T-helper 1 cell treated with Interleukin-12 subunit alpha and Interleukin-12 subunit beta and Interleukin-4 antibody, amounts not matched to agents 30 ng/mL and 1 ng/mL, for 36 hours (primary cell): ENCODE measurements at places on chromosomes 7 and 10. TPM values are rescaled to one million over a fixed set of nuclear protein-coding genes. Genes with fewer than 3 reads are reported as not detected.

Gene PPP2R2D
- 38.9 and 39.1 TPM in 2 replicates for total RNA-seq

Gene EGR2
- total RNA-seq = 22.4 and 22.9 TPM in 2 replicates

Gene CYP2E1
- 0.56 and 1.0 TPM in 2 replicates for total RNA-seq

Gene WDFY4
- 0.10 and 0.29 TPM in 2 replicates for total RNA-seq

Gene PRKAR1B
- 22.2 and 25.2 TPM in 2 replicates for total RNA-seq

Gene BMPER
- total RNA-seq = not detected in 2 replicates

Gene DYDC2
- total RNA-seq = not detected in 2 replicates

Gene NRAP
- total RNA-seq = not detected in 2 replicates

Gene GCC1
- 19.8 and 20.7 TPM in 2 replicates for total RNA-seq

Gene LIPF
- total RNA-seq = not detected in 2 replicates
